Stimulated activated CD8-positive, alpha-beta memory T cell treated with anti-CD3 and anti-CD28 coated beads, Interleukin-4, amount 100 ng/mL, for 1 hour (primary cell): ENCODE measurements at places on chromosomes 7 and 10.

- DNase-seq, result no peak
Observed at GRCh38 chr7:158401295-158401694, 186.3 kb downstream of the PTPRN2 start.

GRCh38 chr7:155455776-155456737 is 1.9 kb upstream of the EN2 start:
- no peak for DNase-seq

- no peak for DNase-seq
Observed at GRCh38 chr7:156577645-156578577, 62.7 kb upstream of the RNF32 start.

DNA sequence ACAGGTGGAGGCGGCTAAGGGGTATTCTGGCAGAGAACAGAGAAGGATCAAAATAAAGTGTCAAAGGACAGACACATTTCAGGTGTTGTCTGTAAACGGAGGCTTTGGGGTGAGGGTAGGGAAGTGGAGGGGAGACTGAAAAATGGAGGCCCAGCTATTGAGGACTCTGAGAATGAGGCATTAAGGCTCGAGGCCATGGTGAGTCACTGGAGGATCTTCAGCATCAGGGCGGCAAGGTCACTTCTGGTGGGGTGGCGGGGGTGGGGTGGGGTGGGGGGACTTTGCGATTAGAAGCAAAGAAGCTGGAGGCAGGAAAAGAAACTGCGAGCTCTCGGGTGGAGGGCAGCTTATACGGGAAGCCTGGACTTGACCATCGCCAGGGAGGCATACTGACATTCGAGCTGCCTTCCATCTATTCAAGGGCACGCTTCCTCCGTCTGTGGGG is 58.4 kb upstream of the PCGF5 start:
- no peak for DNase-seq

- DNase-seq, result no peak
Observed at GRCh38 chr7:31236868-31237267, 103.7 kb downstream of the NEUROD6 start.

- no peak for DNase-seq
Observed at GRCh38 chr10:102863660-102864059, 5.6 kb upstream of the AS3MT start.

- DNase-seq, result no peak
Observed at GRCh38 chr10:63267414-63268148, 134.5 kb downstream of the NRBF2 start.

- DNase-seq, result no peak
Observed at GRCh38 chr7:37669818-37670217, 13.7 kb upstream of the GPR141 start.

DNA sequence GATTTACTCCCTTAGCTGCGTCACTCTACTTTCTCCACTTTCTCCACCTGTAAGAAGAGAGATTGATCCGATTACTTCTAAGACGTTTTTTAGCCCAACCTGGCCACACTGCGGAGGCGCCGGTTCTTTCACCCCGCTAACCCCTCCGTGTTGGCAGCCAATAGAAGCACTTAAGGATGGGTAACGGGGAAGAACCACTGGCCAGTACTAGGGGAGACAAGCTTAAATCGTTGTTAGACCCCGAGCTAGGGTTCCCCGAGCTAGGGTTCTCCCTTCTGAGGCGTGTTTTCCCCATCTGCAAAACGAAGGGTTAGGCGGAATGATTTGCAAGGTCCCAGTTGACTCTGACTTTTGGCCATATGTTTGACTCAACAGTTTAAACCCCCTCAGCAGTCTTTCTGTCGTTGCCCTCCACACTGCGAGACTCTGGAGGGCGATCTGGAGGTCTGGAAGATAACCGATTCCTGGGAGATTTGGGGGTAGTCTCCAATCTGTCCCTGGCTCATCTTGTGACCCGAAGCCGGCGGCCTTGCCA is 644 bp downstream of the UMAD1 start:
- no peak for DNase-seq

DNA sequence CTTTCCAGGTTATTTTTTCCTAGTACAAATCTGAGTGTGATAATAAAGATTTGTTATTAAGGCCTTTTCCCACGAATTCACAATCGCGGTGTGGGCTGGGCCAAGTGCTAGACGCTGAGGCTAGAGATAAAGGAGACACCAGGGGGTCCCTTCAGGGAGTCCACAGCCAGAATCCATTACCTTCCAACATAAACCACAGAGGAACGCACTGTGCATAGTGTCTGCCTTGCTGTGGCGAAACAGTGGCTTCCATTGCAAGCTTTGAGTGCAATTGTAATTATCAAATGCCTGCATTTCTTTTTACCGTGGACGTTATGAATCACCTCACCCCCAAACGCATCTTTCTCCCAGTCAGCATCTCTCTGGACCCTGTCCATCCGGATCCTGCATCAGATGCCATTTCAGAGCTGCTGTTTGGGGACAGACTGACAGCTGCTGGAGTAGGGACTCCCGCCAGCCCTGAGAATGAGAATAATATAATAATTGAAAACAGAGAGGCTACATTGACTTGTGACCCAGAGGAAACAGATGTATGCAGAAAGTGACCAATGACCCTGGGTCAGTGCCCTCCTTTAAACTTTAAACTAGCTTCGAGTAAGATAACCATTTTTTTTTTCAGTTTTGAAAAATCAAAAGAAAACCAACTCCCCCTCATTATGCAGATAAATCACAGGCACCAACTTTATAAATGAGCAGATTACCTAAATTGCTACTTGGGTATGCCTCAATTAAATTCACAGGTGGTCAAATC is 456.2 kb upstream of the NRP1 start:
- no peak for DNase-seq

GRCh38 chr7:1049801-1050200 is 5.5 kb downstream of the GPR146 start:
- DNase-seq, result no peak

- peak; percentile 43 for DNase-seq
Observed at GRCh38 chr7:99141841-99142726, 1.8 kb downstream of the SMURF1 start.

- DNase-seq, result no peak
Observed at GRCh38 chr10:87845624-87845998, 17.7 kb downstream of the KLLN start.

GRCh38 chr10:49197171-49197570 is 9.0 kb upstream of the TMEM273 start:
- DNase-seq, result no peak

GRCh38 chr10:66795866-66796265 is 130.0 kb upstream of the LRRTM3 start:
- DNase-seq, result no peak

- no peak for DNase-seq
Observed at GRCh38 chr10:78830976-78831375, 237.8 kb upstream of the ZMIZ1 start.

- DNase-seq, result no peak
Observed at GRCh38 chr10:120455004-120455403, 2.0 kb upstream of the PLPP4 start.

DNA sequence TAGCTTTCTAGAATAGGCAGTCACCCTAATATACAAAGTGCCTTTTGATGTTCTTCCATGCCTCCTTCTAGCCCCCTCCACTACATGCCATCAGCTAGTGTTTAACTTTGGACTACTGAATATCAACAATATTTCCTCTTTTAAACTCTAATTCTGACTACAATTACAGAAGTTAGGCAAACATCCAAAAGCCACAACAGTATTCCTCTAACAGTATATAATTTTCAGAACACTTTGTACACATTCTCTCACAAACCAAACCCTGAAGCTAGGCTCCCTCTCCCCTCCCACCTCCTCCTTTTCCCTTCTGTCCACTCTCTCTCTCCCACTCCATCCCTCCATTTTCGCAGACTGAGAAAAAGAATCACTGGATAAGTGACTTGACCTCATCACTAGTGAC is 59.7 kb downstream of the CPEB3 start:
- no peak for DNase-seq

DNA sequence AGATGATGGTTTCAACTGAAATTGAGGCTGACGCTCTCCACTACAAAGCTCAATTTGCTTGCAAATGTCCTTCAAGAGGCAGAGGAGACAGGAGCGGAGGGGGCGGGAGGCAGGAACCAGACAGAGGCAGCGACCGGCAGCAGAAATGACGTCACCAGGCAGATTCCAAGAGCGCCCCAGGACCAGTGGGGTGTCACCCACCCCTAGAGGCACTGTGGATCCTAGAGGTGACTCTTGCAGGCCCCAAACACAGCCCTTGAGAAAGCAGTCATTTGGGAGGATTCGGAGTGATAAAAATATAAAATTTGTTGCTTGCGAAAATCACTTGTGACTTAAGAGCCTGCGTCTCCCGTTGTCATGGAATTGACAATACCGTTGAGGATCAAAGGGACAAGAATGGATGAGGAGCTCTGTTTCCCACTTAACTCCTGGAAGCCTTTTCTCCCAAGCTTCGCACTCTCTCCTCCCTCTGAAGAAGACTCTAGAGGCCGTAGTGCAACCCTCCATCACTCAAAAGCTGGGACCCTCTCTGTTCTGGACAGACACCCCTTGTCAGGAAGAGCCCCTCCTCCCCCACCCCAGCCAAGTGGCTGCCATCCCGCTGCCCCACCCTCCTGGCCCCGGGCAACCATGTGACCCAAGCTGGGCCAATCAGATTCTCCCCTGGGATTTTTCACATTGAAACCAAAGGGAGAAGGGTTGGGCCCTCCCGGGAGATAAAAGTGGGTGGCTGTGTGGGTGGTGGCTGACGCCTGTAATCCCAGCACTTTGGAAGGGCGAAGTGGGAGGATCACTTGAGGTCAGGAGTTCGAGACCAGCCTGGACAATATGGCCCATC is 16.3 kb upstream of the SLC29A4 start:
- DNase-seq, result no peak

- DNase-seq, result no peak
Observed at GRCh38 chr10:124099604-124100003, 6.2 kb upstream of the CHST15 start.

DNA sequence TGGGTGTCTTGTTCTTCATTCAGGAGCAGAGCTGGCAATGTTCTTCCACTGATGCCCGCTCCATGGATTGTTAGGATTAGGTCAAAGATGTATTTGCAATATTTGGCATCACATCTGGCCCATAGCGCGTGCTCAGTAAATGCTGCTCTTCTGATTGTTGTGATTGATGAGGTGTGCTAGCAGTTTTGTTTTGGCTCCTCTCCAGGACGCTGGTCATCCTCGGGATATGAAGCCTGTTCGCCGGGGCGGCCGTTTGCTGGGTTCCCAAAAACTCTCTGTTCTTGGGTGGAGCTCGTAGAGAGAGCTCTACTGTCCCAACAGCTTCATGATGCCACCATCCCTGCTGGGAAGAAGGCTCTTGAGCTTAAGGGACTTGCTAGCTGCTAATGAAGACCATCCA is 96.9 kb downstream of the XRCC2 start:
- DNase-seq, result no peak

- no peak for DNase-seq
Observed at GRCh38 chr7:16504019-16504418, 22.6 kb upstream of the LRRC72 start.

DNA sequence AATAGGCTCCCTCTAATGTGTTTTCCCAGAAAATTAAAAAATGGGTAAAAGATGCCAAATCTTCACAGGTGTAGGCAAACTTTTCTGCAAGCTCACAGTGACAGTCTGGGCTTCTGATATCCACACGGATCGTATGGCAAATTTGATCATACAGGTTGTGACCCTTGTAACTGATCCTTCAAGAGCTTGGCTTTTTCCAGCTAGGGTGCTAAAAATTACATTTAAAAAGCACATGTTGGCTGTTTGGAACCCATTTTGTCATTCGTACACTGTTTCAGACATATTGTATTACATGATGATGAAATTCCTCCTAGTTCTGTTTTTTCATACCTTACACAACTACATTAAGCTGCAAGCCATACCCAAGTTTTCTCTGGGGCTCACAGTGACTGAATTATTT is 138.7 kb downstream of the GFRA1 start:
- no peak for DNase-seq

GRCh38 chr10:1240341-1240775 is 184.2 kb downstream of the WDR37 start:
- DNase-seq, result no peak

- no peak for DNase-seq
Observed at GRCh38 chr10:102549549-102549948, 45.8 kb downstream of the SUFU start.

- no peak for DNase-seq
Observed at GRCh38 chr7:94621120-94621519, 34.8 kb downstream of the SGCE start.
